ENCODE measurements at places on chromosomes 16 and 17.

GRCh38 chr17:29674281-29674680 lies 51.6 kb upstream of the CORO6 start:
- H3K4me1 ChIP-seq, result peaks cover 5% of the 10 kb centered on the region
- H3K27ac ChIP-seq, result no peak overlapping the region
- H3K4me3 ChIP-seq, result no peak overlapping the region

DNA sequence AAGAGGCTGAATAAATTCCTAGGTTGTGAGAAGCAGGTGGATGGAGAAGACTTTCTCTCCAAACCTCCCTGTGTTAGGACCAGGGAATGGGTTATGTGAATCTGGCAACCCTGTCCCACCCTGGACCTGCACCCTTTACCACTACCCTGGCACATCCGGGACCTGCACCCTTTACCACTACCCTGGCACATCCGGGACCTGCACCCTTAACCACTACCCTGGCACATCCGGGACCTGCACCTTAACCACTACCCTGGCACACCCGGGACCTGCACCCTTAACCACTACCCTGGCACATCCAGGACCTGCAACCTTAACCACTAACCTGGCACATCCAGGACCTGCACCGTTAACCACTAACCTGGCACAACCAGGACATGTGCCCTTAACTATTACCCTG lies 207.0 kb upstream of the CACNG3 start:
- no peaks in the 10 kb centered on the region for H3K36me3 ChIP-seq
- H3K4me3 ChIP-seq, result no peak overlapping the region
- H3K4me1 ChIP-seq, result no peaks in the 10 kb centered on the region
- no peak overlapping the region for H3K27ac ChIP-seq

DNA sequence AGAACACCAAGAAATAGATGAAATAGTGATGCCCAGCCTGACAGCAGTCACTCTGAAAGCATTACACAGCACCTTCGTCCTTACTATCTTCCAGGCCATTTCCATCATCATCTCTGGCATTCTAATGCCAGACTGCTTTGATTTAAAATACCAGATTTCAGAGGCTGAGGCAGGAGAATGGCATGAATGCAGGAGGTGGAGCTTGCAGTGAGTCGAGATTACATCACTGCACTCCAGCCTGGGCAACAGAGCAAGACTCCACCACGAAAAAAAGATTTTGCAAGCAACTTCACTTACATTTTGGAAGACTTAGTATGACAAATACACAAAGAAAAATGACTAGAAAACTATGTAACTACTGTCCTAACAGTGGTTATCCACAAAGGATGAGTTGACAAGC lies 244.0 kb downstream of the CPPED1 start:
- H3K4me1 ChIP-seq, result no peaks in the 10 kb centered on the region
- no peaks in the 10 kb centered on the region for H3K36me3 ChIP-seq
- no peak overlapping the region for H3K27ac ChIP-seq

DNA sequence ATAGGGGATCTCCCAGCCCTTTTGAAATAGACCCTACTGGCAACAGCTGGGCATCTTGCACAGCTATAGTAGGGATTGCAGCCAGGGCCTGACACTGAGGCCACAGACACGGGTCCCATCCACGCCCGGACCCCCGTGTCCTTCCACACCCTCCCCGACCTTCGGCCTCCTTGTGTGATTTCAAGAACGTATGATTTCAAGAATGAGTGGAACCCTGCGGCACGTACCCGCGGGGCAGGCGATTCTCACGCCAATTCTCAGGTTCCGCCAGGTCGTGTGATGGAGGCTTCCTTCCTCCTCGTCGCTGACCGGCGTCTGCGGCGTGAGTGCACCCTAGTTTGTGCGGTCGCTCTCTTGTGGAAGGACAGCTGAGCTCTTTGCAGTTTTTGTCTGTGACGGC lies 56.3 kb upstream of the GNG13 start:
- DNase-seq, result no peak
- no peak overlapping the region for H3K4me3 ChIP-seq
- H3K4me1 ChIP-seq, result no peaks in the 10 kb centered on the region
- H3K36me3 ChIP-seq, result no peaks in the 10 kb centered on the region
- no peak overlapping the region for H3K27ac ChIP-seq

GRCh38 chr16:49856672-49857330 lies 889 bp upstream of the ZNF423 start:
- peak overlapping the region; percentile 57 for H3K4me3 ChIP-seq
- no peaks in the 10 kb centered on the region for H3K36me3 ChIP-seq
- DNase-seq, result peak; percentile 64

GRCh38 chr17:1730326-1731193 lies 6.1 kb downstream of the WDR81 start:
- H3K4me1 ChIP-seq, result no peaks in the 10 kb centered on the region
- H3K27ac ChIP-seq, result peak overlapping the region; percentile 89
- H3K27me3 ChIP-seq, result no peaks in the 10 kb centered on the region
- peaks cover 6% of the 10 kb centered on the region for H3K36me3 ChIP-seq
- DNase-seq, result peak; percentile 96
- H3K4me3 ChIP-seq, result no peak overlapping the region

DNA sequence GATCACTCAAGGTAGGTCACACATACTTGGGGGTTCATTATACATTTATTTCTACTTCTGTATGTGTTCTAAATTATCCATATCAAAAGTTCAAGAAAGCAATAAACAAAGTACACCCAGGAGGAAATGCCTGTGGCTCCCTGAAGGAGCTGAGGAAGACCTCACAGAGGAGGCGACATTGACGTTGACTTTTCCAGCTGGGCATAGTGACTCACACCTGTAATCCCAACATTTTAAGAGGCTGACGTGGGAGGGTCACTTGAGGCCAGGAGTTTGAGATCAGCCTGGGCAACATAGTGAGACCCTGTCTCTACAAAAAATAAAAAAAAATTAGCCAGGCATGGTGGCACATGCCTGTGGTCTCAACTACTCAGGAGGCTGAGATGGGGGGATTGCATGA lies 16.3 kb downstream of the ITGAD start:
- no peaks in the 10 kb centered on the region for H3K36me3 ChIP-seq
- H3K27ac ChIP-seq, result no peak overlapping the region
- H3K4me3 ChIP-seq, result no peak overlapping the region

DNA sequence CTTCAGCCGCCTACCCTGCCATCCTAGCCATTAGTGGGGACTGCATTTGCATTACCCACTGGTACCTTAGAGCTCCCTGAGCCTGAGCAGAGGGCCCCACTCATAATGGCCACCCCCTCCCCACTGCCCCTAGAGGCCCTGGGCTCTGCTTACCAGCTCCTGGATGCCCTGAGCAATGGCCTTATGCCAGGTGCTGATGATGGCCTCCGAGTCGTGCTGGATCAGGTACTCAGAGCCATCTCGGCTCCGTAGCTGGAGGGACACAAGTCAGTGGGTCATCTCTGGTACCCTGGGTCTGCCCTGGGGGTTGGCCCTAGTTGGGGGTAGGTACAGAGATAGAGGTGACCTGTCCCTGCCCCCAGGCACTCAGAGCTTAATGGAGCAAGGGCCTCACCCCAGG lies 34.9 kb downstream of the ARHGAP27 start:
- H3K4me3 ChIP-seq, result no peak overlapping the region
- DNase-seq, result no peak
- no peaks in the 10 kb centered on the region for H3K27me3 ChIP-seq

DNA sequence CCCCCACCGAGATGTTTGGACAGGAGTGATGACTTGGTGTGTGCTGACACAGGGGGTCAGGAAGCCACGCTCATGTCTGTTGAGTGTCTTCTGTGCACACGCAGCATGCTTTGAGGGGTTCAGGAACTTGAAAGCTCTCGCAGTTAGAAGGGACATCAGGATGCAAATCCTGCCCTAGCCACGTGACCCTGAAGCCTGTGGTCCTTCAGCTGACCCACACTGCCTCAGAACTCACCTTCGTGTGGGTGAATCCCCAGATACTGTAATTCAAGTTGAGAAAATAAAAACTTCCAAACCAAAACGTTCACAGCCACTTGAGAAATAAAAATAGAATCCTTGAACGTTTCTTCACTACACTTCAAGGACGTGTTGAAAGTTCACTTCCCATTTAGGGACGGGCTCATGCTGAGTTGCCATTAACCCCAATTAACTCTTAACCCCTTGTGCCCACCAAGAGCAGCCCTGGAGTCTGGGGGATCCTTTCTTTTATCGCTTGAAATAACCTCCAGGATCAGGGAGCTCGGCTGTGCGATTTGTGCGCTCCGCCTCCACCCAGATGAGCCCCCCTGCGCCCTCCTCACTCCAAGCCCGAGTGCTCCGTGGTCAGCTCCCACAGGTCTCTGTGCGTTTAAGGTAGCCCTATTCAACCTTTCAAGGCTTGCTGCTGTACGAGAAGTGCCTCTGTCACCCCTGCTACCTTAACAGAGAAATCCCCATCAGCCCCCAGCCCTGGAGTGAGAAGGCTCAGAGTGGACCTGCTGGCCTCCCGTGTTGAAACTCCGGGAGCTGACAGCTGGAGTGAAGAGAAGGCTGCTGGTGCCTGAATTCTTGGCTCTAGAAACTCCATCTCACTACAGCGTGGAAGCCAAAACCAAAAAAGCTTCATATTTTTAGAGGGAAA lies 36.2 kb upstream of the NAT9 start:
- peak overlapping the region; percentile 83 for H3K27ac ChIP-seq
- no peak overlapping the region for H3K4me3 ChIP-seq
- H3K27me3 ChIP-seq, result no peaks in the 10 kb centered on the region
- DNase-seq, result no peak
- peaks cover 25% of the 10 kb centered on the region for H3K36me3 ChIP-seq
- peaks cover 28% of the 10 kb centered on the region for H3K4me1 ChIP-seq

- DNase-seq, result no peak
- H3K27ac ChIP-seq, result no peak overlapping the region
- no peaks in the 10 kb centered on the region for H3K4me1 ChIP-seq
- H3K4me3 ChIP-seq, result no peak overlapping the region
- H3K27me3 ChIP-seq, result no peaks in the 10 kb centered on the region
Measured at GRCh38 chr16:48308535-48308934, 61.2 kb upstream of the ABCC11 start.

DNA sequence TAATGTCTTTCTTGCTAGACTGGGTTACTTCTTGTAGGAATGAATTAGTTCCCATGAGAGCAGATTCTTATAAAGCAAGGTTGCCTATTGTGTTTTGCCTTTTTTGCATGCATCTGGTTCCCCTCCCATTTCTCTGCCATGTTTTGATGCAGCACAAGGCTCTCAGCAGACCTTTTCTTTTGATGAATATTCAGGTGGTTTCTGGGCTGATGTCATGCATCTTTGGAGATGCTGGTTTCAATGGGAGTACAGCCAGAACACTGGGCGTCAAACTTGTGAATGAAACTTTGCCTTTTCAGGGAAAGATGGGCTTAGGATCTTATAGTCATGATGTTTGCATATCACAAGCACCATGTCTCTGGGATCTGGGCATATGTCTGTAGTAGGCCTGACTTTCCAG lies 111.7 kb upstream of the CCL2 start:
- H3K4me1 ChIP-seq, result no peaks in the 10 kb centered on the region
- no peak for DNase-seq
- H3K36me3 ChIP-seq, result no peaks in the 10 kb centered on the region
- H3K4me3 ChIP-seq, result no peak overlapping the region

DNA sequence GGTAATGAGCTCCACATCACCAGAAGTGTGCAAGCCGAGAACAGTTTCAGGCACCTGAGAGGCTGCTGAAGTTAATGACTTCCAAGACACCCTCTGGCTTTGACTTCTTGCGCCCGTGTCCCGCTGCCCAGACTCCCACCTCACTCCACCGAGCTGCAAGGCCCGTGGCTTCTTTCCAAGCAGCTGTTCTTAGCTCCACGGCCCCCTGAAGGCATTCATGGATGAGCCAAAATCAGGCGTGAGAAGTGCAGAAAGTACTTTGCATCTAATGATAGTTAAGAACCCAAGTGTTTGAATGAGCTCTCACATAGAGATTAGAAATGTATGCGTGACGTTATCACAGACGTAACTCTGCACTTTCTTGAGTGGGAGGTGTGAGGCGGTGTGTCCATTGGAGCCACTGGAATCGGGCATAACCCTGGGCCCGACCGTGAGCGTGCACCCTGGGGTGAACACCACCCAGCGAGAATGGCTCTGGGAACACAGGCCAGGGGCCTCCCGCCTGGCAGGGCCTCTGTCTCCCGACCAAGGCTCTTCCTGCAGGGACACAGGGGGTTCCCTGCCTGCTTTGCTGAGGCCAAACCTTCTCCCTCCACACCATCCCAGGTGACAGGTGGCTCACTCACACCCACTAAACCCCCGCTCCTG lies 11.0 kb downstream of the NPTX1 start:
- H3K4me1 ChIP-seq, result no peaks in the 10 kb centered on the region
- no peak for DNase-seq
- H3K36me3 ChIP-seq, result no peaks in the 10 kb centered on the region
- no peak overlapping the region for H3K4me3 ChIP-seq
- H3K27me3 ChIP-seq, result no peaks in the 10 kb centered on the region

DNA sequence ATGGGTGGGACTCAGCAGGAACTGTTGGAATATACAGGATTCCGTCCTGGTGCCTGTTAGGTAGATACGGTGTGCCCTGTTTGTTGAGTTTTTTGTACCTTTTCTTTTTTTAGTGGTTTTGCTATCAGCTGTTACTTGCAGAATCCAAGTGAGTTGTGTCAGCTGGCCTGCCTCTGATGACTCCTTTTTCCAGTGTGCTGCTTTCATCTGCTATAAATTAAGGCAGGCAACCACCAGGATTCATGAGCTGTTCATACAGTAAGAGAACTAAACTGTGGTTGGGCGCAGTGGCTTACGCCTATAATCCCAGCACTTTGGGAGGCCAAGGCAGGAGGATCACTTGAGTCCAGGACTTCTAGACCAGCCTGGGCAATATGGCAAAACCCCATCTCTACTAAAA lies 79.9 kb downstream of the WNT3 start:
- no peak overlapping the region for H3K27ac ChIP-seq
- H3K36me3 ChIP-seq, result no peaks in the 10 kb centered on the region
- DNase-seq, result no peak
- H3K4me1 ChIP-seq, result no peaks in the 10 kb centered on the region
- no peaks in the 10 kb centered on the region for H3K27me3 ChIP-seq

- no peaks in the 10 kb centered on the region for H3K4me1 ChIP-seq
- no peak for DNase-seq
- no peaks in the 10 kb centered on the region for H3K36me3 ChIP-seq
- peaks cover 39% of the 10 kb centered on the region for H3K27me3 ChIP-seq
- H3K27ac ChIP-seq, result no peak overlapping the region
Measured at GRCh38 chr16:2821487-2822157, 4.6 kb downstream of the PRSS21 start.

DNA sequence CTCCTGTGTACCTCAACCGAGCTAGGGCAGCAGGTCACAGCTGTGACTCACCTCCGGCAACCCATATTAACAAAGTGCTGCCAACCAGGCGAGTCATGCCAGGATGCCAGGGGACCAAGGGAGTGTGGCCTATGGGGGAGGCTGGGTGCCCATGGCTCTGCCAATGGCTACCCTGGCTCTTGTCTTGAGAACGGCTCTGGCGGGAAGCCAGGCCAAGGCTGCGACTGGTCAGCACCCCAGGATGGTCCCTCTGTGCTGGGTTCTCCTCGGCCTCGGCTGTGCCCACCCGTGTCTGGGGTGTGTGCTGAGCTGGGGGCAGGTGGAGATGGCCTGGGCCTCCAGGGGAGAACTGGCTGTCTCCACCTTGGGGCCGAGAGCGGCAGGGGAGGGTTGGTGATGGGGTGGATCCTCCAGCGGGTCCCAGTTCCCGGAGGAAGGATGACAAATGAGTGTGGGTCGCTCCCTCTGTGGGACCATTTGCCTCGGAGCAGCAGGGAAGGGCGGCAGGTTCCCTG lies 75.8 kb downstream of the MRC2 start:
- H3K4me1 ChIP-seq, result peaks cover 7% of the 10 kb centered on the region
- no peaks in the 10 kb centered on the region for H3K36me3 ChIP-seq
- no peak for DNase-seq

Data from tibial nerve (tissue), 4 donors.